ENCODE measurements at places on chromosomes 12 and 14.
A peak's percentile ranks its signal among the peaks of the same experiment; 100 is the strongest.

DNA sequence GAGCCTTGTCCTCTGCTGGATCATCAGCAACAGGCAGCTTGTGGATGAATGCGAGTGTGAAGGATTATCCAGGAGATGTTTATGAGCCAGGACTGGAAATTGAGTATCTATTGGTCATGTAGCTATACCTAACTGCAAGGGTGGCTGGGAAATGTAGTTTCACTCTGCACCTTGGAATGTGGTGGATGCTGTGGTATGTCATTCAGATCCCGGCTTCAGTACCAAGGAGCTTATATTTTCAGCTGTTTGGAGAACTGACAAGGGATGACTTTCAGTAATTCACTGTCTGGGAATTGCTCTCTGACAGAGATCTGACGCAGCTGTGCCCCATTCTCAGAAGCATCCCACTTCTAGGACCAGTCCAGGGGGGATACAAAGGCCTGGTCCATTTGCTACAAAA lies 792.3 kb upstream of the NOVA1 start:
- no peak for DNase-seq

DNA sequence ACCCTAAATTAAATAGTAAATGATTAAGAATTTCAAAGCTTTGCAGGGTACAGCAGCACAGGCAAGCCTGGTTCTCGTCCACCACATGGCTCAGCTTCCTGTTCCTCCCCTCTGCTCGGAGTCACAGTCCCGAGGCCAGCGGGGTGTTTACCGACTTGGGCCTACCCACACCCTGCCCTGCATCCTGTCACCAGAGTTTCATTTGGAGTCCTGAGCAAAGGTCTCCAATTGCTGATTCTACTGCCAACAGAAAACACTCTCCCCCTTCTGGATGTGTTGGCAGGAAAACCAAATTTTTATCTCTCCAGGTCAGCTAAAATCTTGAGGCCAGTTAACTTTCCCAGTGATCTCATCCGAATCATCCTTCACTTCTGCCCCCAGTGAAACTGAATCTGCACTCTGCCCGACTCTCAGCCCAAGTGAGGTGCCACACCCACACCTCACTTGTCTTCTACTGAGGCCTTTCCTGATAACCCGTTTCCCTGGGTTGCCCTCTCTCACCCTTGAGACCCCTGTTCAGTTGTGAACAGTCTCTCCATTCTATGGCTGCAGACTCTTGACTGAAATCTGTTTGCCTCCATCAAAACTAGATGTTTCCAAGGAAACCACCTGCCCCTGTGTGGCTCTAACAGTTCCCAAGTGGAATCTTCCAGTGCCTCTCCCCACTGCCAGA lies 71.2 kb downstream of the VCPKMT start:
- peak; percentile 80 for DNase-seq

DNA sequence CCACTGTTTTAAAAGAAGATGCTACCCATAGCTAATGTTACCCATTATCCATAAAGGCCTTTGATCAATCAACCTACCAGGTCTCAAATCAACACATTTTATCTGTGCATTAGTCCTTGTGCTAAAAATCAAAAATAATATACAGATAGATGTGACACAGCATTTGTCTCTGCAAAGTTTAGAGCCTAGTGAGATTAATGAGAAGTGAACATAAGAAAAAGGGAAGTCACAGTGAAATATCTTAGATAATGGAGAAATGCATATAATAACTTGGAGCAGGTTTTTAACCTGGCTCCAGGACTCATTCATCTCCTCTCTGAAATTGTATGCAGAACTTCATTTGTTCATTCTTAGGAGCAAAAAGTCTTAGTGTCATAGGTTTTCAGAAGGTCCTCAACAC lies 7.2 kb downstream of the PDE3A start:
- DNase-seq = no peak

GRCh38 chr14:61930101-61930857 lies 168.1 kb downstream of the SNAPC1 start:
- DNase-seq = no peak

GRCh38 chr14:86896701-86897100 lies 1096.3 kb downstream of the GALC start:
- no peak for DNase-seq

- no peak for DNase-seq
These were observed 590.9 kb upstream of the SEL1L start for GRCh38 chr14:82124511-82124910.

DNA sequence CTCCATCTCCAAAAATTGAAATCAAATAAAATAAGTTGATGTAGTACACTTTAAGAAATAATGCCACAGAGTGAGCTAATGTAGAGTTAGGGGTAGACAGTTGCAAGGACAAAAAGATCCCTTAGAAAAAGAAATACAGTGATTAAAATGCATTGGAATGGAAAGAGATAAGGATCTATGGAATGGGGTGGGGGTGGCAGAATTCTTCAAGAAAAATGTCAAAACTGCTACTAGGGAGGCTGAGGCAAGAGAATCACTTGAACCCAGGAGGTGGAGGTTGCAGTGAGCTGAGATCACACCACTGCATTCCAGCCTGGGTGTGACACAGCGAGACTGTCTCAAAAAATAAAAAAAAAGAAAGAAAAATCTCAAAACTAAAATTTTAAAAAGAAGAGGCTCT lies 6.5 kb downstream of the OLR1 start:
- no peak for DNase-seq

- DNase-seq = no peak
These were observed 405.6 kb downstream of the NAV3 start for GRCh38 chr12:78236264-78236663.

DNA sequence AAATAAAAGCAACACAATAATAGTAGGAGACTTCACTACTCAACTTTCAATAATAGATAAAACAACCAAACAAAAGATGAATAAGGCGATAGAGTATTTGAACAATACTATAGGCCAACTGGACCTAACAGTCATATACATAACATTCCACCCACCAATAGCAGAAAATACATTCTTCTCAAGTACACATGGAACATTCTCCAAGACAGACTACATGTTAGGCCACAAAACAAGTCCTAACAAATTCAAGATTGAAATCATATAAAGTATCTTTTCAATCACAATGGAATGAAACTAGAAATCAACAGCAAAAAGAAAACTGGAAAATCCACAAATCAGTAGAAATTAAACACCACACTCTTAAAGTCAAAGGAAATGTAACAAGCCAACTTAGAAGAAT lies 28.8 kb downstream of the RAD52 start:
- DNase-seq = no peak

DNA sequence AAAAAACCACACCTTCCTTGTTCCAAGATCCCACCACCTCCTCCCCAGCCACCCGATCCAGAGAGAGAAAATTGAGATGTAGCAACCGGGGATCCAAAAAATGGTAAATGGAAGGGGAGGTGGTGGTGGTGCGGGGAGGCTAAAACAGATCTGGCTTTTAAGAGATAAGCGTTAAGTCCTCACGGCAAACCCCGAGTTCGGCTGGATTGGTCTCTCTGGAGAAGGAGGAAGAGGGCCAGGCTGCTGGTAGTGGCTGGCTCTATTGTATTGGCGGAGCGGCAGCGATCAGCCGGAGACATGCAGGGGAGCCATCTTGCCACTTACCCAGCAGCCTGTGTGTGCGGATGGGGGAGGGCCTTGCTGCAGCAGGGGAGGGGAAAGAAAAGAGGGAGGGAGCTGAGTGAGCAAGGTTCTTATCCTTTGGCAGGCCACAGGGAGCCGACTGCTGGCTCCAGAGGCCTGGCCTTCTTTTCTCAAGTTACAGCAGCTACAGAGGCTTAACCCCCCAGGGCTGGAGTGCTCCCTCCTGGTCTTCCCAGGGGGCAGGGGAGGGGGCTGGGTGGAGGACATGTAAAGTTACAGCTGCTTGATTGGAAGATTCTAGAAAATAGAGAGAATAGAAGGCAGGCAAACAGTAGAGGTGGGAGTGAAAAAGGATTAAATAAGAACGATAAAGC lies 14.1 kb upstream of the CDH24 start:
- DNase-seq = peak; percentile 84

GRCh38 chr14:69242311-69243224 lies 17.4 kb upstream of the GALNT16 start:
- peak; percentile 77 for DNase-seq

DNA sequence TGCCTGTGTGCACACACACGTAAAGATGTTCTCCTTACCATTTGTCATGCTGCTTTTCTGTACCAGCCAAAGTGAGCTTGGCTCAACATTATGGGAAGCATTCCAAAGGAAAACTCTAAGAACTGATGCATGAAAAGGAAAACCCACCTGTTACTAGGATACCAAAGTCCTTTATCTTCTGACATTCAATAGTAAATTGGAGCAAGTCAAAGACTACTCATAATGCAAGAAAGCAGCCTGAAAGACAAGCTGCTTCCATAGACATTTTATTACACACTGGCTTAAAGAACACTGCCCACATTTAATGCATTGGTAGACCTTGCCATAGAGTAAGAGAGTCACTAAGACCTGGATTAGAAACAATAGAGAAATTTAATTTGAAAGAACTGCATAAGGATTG lies 159.0 kb downstream of the LRIG3 start:
- DNase-seq = no peak

GRCh38 chr12:26279091-26279490 lies 83.7 kb downstream of the SSPN start:
- no peak for DNase-seq

DNA sequence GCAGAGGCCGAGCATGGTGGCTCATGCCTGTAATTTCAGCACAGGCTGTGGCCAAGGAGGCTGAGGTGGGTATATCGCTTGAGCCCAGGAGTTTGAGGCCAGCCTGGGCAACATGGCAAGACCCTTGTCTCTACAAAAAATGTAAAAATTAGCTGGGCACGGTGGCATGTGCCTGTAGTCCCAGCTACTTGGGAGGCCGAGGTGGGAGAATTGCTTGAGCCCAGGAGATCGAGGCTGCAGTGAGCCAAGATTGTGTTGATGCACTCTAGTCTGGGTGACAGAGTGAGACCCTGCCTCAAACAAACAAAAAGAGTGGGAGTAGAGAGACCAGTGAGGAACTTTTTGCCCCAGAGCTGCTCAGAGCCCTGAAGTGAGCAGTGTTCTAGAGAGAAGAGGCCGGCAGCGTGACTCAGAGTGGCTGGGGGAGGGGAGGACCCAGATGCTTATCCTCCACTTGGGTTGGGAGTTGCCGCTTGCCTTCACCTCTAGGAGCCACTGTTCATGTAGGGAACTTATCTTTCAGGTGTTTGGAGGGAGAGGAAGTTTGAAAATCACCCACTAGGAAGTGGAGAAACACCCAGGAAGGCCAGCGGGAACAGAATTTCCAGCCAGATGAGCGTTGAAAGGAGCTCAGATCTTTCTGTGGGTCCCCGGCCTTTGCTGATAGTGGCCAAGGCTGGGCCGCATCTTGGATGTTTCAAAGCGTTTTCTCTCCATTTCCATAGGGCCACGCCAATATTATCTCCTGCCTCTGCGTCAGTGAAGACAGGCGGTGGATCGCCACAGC lies 15.3 kb downstream of the CFAP251 start:
- no peak for DNase-seq

- no peak for DNase-seq
These were observed 188.9 kb downstream of the TMX1 start for GRCh38 chr14:51428981-51429380.

DNA sequence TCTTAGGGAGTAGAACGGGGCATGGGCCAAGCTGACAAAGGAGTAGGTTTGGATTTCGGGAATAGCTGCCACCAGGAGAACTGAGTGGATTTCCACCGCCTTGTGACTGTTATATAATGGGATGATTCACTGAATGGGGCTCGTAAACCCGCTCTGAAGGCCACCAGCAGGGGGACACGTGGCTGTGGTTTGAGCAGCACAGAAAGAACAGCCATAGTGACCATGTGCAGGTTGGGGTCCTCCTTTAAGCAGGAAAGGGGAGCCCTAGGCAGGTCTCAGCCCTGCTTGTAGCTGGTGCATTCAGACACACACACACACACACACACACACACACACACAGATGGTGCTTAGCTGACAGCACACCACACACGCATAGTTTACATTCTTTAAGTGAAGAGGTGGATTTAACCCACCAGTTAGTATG lies 8.6 kb upstream of the ASB2 start:
- DNase-seq = no peak

DNA sequence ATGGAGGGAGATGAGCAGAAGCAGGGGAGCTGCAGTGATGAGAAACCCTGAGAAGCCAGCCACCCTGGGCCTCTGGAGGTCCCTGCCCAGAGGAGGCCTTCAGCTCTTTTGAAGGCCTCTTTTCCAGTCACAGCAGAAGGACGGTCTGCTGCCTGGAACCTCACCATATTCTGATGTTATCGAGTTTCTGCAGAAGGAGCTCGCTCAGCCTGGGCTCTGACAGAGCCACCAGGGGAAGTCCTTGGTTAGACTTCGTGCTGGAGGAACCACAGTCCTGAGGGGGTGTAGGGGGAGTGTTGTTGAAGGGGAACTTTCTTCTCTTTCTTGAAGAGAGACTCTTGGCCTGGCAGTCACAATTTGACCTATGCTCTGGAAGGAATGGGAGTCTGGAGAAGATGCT lies 25.1 kb upstream of the BATF start:
- no peak for DNase-seq

DNA sequence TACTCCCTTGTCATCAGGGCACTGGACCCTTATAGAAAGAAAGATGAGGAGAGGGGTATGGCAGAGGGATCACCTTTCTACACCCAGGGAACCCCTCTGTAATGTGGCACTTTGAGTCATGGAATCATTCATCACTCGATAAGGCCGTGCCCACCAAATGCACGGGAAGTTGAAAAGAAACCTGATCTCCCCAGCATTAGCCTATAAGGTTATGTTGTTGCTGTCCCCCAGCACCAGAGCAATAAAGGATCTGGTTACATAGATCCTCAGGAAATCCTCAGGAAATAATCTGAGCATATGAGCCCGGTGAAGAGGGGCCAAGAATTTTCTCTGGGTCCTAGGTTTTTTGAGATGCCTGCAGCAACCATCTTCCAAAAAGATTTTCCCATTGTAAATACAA lies 148.8 kb upstream of the CRY1 start:
- DNase-seq = no peak

GRCh38 chr12:96571101-96571862 lies 81.9 kb downstream of the CFAP54 start:
- DNase-seq = no peak

- no peak for DNase-seq
These were observed 18.8 kb downstream of the CLMN start for GRCh38 chr14:95300697-95301526.

DNA sequence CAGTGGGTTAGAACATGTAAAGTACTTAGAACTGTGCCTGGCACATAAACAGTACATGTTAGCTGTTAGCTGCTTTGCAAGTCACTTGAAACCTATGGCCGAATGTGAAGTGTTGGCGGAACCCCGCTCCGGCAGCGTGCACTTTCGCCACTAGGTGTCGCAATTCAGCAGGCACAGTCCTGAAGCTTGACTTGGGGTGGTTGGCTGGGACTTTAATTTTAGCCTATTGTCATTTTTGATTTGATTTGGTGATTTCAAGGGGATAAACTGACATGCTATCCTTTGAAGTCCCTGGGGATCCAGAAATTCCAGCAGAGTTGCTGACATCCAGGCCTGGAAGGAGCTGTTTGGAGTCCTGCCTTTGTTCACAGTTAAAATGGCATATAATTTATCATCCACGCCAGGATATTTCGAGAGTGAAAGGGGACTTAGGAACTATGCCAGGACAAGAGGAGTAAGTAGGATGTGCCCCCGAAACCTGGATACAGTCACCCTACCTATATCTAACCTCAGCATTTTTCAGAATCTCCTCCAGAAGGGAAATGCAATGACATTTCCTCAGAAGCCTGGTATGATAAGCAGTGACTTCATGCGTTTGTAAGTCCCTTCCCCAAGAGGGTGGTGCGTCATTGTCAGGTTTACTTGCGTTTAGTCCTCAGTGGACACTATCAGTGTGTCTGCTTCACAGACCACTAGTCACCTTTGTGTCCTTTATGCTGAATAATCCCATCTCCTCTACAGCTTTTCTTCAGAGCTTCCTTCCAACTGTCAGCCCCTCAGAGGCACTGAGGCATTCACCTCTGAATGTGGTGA lies 3.5 kb upstream of the TSPAN9 start:
- DNase-seq = peak; percentile 93
